ENCODE measurements at places on chromosomes 12 and 14.

GRCh38 chr14:32211068-32211404, 8.0 kb upstream of the RNU6-8 start:
- no peak for DNase-seq

DNA sequence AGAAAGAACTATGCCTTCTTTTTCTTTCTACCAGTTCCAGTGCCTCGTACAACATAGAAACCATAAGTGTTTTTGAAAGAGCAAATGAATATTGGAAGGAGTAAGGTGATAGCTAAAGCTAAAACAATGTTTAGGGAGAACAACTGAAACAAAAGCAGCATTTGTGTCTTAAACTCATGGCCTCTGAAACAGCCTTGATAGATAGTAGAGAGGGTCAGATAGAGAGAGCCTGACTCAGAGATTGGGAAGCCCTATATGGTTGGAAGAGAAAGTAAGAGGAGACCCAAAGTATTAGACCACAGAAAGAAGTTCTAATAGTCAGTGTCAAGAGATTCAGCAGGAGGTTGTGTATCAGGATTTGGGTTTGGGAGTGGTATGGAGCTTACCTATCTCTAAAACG, 79.6 kb upstream of the IFNG-AS1 start:
- no peak for DNase-seq

DNA sequence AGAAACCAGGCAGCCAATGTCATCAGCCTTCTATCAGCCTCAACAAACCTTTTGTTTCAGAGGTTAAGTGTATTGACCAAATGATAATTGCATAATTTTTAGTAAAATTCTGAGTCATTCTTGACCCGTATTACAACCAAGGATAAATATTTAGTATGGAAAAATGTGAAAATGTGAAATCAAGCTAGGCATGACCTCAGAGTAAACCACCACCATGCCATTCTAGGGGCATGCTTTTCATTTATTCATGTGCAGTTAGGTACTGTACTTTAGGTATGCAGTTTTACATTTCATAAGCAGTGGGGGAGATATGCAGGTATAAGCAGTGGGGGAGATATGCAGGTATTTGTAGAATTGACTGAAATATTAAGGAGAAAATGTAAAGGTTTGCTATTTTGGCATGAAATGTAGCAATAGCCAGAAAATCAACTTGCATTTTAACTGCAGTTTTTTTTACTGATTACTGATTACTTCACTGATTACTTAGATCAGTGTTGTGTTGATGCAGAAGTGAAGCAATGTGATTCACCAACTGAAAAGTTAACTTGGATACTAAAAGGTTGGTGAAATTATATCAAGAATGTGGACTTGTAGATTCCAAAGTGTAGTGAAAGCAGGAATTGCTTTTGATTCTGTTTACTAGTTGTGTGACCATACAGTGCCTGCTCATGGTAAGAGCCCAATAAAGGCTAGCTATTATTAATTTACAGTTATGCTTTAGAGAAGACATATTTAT, 184.2 kb downstream of the ESR2 start:
- DNase-seq, result no peak

- no peak for DNase-seq
Measured at GRCh38 chr14:63212776-63213500, 8.7 kb downstream of the RHOJ start.

GRCh38 chr14:90355540-90356518, 24.1 kb upstream of the NRDE2 start:
- DNase-seq, result no peak

GRCh38 chr12:26554332-26554731, 278.7 kb downstream of the ITPR2 start:
- DNase-seq, result no peak

- DNase-seq, result peak; percentile 46
Measured at GRCh38 chr14:21104448-21105060, 3.7 kb downstream of the TMEM253 start.

GRCh38 chr12:2341051-2341751, 288.4 kb downstream of the CACNA1C start:
- no peak for DNase-seq

DNA sequence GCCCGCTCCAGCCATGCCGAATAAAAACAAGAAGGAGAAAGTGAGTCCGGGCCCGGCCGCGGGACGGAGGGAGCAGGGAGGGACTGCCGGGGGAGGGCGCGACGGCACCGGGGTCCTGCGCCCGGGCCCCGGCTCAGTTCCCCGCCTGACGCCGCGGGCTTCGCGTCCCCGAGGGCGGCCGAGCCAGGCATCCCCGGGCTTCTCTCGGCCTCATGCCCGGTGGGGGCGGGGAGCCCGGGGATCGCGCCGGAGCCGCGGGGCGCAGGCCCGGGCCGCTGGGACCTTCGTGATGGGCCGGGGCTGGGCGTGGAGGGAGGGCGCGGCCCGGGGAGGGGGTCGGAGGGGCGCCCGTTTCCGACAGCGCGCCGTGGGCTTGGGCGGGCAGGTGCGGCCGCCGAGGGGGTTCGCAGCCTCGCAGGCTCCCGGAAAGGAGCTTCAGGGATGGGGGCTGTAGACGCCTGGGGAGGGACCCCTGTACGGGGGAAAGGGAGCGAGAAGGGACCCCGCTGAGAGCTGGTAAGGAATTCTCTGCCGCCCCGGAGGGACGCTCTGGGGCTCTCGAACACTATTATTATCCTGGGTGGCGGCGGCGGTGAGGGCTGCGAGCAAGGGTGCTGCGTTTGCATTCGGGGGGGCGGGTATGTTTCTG, 496 bp downstream of the PPP2R5C start:
- peak; percentile 20 for DNase-seq
